ENCODE measurements at places on chromosomes 3 and 15. TPM values are rescaled to one million over a fixed set of nuclear protein-coding genes. Genes with fewer than 3 reads are reported as not detected.

SLC22A13 gene
- total RNA-seq, result not detected

STRIT1 gene
- total RNA-seq, result not detected

DNAH12 gene
- 4.4 TPM for total RNA-seq

CFAP92 gene
- total RNA-seq, result 2.1 TPM

GRCh38 chr3:152662157-152662556 lies 172.8 kb upstream of the P2RY1 start:
- no peak for DNase-seq

GRCh38 chr15:31262901-31263671 lies 63.5 kb upstream of the KLF13 start:
- peak; percentile 16 for DNase-seq

DNA sequence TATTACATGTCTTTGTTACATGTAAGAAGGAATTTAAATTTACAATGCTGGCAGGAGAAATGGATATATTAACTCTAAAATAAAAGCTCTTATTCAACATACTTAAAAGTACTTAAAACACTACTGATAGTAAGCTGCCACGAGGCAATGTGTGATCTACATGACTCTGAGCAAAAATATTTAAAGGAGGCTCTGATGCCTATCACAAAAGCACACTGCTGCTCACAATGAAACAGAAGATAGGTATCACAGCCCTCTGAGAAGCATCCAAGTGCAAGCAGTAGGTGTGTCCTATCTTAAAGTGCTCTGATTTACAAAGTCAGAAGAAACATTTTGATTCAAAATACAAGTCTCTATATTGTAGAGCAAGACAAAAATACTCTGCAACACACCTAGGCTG lies 371.2 kb upstream of the WNT5A start:
- DNase-seq, result no peak

DNA sequence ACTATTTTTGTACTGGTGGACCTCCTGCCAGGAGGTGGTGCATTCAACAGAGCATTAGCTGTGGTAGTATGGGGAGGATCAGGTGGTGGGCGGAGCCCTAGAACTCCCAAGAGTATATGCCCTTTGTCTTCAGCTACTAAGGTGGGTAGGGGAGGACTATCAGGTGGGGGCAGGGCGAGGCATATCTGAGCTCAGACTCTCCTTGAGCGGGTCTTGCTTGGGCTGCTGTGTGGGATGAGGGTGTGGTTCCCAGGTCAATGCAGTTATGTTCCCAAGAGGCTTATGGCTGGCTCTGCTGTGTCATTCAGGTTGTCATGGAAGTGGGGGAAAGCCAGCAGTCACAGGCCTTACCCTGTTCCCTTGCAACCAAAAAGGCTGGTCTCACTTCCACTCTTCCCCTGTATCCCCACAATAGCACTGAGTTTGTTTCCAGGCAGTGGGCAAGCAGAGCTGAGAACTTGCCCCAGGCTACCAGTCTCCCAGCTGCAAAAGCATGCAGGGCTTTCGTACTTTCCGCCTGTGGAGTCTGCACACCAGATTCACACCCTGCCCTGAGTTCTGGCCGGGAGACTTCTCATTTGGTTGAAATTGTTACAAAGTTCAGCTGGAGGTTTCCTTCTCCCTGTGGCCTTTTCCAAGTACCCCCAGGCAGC lies 93.7 kb upstream of the DPPA4 start:
- DNase-seq, result no peak

DNA sequence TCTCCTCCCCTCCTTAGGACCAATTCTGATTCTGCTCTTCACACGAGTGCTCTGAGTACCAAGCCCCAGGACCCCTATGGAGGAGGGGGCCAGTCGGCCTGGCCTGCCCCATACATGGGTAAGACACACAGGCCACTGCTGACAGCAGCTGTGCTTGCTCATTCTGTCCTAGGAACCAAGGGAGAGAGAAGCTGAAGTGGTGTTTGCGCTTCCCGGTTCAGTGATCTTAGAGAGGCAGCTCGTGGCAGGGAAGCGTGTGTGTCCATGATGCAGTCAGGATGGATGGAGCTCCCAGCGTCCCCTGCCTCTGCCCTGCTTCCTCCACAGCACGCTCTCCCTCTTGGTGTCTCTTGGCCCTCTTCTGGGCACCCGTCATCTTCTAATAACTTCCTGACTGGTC lies 77.6 kb downstream of the CRTC3 start:
- no peak for DNase-seq

GRCh38 chr3:31482493-31483200 lies 50.1 kb upstream of the STT3B start:
- DNase-seq, result no peak

- no peak for DNase-seq
Measured at GRCh38 chr15:100767001-100767825, 112.4 kb upstream of the ALDH1A3 start.

DNA sequence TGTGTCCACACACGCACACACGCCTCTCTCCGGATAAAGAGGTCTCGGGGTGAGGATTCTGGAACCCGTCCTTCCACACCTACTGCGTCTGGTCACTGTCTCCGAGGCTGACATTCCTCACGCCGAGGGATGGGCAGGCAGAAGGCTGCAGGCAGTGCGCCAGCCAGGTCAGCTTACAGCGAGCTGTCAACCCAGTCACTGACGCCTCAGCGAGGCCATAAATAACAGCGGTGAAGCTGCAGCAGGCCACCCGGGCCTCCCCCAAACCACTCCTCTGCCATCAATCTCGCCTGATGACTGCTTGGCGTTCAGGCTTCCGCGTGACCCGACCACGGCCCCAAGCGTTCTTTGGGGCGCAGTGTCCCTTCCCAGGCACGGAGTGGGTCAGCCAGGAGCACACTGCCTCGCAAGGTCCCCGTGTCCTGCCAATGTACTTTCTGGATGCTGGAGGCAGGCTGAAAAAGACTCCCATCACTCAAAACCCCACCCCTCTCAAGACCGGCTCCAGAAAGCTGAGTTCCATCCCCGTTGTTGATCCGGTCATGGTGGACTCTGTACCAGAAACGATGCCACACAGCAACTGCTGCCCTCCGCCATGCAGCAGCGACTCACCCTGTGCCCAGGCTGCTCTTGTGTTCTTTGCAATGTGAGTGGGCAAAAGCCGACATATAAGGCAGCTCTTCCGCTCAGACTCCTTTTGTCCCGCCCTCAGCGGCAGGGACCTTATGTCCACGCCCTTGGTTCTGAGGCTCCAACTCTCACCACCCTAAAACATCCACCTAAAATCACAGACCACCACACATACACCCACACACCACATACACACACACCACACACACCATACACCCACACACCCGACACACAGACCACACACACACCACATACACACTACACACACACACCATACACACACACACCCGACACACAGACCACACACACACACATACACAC lies 27.1 kb downstream of the CPN2 start:
- DNase-seq, result peak; percentile 72
